ENCODE measurements at places on chromosomes 2 and 18.

DNA sequence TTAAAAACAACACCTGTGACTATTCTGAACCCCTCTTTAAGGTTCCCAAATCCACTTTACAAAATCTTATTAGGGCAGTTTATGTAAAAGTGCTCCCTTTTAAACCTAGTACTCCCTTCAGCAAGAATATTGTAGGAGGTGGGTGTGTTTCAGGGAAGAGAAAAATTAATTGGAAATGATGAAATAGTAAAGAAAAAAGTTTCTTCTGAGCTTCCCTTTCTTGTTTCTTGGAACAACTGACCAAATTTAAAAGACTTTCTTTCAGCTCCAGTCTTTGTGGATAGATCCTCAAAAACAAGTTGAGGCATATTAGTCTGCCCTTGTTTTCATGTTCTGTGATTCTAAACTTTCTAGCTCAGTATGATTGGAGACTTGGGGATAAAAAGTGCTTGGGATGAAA lies 3.0 kb downstream of the VWA3B start:
- no peak for DNase-seq

GRCh38 chr2:46874236-46874929 lies 41.2 kb downstream of the MCFD2 start:
- no peak for DNase-seq

- DNase-seq, result peak; percentile 55
Measured at GRCh38 chr2:73984203-73984921, at the start of gene TET3. TSS of gene TET3 (plus strand) at chr2:73984910. CDS start at chr2:73986404, 1,494 bp downstream.

- DNase-seq, result no peak
Measured at GRCh38 chr2:240431271-240431660, 4.2 kb upstream of the GPC1 start.

DNA sequence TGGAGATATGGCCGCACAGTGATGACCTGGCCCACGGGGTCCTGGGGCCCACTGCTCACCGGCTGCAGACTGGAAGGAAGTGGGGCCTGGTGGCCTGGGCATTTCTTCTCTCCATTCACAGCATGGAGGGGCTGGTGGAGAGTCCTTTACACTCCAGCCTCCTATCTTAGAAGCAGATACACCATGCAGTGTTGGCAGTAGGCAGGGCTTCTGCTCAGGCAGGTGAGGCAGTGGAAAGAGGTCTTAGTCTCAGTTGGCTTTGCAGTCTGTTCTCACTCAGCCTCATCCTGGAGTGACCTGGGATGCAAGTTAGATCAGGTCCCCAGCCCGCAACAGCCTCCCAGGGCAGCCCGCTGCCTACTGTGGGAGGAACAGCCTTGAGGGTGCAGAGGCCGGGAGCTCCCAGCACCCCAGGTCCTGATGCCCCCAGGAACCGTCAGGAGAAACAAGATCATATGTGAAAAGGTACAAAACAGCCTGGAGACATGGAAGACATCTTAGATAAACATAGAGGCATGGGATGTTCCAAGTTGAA lies 45.8 kb upstream of the OTOS start:
- no peak for DNase-seq

DNA sequence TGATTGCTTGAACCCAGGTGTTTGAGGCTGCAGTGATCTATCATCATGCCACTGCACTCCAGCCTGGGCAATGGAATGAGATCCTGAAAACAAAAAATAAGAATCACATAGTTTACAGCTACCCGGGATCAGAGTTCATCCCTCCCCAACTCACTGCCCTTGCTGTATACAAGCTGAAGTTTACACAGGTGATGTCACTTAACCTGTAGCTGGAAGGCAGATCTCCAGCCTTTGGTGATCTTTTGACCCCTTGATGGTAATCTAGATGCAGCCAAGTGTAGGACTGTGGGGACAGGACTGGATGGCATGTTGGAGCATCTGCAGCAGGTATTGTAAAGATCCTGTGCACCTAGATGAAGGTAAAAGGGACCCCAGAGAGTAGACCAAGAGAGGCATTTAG lies 66.7 kb upstream of the SLC14A2 start:
- DNase-seq, result no peak

GRCh38 chr2:175025946-175026345 lies 20.8 kb upstream of the CHN1 start:
- DNase-seq, result no peak

- DNase-seq, result no peak
Measured at GRCh38 chr2:175169191-175169590, 1.2 kb upstream of the ATF2 start.

DNA sequence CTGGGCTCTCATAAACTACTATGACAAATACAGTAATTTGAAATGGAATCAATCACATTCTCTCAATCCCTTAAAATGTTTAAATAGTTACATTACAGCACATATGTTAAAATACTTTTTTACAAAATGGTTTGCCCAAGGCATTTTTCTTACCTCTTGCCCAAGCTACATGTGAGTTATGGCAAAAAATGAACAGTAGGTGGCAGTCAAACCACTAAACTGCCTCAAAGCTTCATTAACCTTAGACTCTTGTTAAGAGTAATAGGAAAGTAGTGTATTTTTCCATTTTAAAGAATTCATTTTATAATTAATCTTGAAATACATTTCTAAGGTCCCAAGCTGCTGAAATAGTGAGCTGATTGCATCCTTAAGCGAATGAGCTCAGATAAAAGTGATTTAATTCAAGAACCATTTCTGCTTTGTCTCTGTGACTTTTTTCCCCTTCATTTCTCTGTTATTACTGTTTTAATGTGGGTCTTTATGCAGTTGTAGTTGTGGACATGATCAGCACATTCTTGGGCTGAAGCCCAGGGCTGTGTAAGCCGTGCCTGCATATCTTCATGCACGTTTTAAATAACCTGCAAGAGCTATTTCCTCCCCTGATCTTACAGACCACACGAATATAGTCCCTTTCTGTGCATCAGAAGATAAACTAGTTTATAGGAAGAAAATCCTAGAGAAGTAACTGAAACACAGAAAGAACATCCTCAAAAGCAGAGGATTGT lies 311.8 kb downstream of the LNPK start:
- DNase-seq, result peak; percentile 12

DNA sequence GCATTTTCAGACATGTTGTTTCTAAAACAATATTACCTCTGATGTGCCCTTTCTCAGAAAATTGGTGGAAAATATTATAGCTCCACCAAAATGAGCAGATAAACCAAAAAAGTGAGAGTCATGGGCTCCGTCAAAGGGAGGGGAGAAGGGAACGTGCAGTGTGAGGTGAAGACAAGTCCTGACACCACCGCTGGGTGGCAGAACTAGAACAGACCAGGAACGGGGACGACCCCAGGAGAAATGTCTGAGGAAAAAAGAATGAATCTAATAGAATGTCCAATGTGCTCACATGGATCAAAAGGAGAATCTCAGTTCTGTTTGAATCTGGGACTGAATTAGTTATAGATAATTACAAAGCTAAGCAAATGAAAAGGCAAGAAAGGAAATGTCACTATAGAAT lies 22.6 kb upstream of the BCL2 start:
- peak; percentile 20 for DNase-seq

DNA sequence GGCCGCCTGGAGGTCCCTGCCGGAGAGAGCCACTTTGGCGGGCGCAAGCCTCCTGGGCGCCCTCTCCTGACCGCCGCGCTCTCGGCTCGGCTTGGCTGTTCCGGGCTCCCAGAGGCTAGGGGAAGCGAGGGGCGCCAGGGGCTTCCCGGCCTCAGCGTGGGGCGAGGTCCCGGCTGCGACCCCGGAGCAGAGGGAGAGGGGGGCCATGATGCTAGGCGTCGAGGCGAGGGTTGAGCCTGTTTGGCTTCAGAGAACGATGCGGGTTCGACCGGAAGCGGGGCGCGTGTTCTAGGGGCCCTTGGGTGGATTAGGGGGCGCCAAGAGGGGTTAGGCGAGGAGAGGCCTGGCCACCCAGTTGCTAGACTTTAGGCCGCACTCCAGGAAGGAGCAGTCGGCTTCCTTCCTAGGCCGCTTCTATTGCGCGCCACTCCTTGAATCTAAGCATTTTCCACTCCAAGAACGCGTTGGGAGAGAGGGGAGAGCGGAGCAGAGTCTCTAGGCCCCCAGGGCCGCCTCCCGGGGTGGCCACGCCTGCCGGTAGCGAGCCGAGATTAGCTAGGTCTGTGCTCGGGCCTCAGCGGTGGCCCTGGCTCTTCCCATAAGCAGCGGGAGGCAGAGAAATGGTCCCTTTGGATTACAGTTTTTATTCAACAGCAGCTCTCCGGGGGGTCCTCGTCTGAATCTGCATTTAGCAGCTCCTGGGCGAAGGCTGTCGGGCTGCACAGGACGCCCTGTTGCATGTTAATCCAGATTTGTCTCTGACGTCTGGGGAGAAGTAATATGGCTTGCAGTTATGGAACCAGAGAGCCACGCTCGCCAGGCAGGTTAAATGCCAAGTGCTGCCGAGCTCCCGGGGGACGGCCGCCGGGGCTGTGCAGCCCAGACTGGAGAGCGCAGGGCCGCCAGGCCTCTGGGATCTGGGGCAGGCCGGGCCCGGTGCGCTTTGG lies 11.3 kb downstream of the MEIS1 start:
- no peak for DNase-seq

DNA sequence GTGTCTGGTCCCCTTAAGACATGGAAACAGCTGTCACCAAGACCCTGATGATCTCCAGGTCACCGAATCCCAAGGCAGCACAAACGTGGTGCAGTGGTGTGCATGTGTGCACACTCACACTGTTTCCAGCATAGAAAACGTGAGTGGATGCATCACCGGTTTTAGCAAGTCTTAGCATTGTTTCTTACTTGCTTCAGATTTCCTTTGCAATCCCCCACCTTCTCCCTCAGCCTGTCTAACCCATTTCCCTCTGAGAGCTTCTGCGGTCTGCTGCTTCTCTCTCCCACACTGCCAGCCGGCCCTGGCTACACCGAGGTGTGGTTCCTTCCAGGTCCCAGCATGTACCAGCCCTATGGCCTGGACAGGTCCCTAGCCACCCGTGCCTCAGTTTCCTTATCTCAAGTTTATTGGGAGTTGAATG lies 343.4 kb upstream of the HS6ST1 start:
- no peak for DNase-seq

DNA sequence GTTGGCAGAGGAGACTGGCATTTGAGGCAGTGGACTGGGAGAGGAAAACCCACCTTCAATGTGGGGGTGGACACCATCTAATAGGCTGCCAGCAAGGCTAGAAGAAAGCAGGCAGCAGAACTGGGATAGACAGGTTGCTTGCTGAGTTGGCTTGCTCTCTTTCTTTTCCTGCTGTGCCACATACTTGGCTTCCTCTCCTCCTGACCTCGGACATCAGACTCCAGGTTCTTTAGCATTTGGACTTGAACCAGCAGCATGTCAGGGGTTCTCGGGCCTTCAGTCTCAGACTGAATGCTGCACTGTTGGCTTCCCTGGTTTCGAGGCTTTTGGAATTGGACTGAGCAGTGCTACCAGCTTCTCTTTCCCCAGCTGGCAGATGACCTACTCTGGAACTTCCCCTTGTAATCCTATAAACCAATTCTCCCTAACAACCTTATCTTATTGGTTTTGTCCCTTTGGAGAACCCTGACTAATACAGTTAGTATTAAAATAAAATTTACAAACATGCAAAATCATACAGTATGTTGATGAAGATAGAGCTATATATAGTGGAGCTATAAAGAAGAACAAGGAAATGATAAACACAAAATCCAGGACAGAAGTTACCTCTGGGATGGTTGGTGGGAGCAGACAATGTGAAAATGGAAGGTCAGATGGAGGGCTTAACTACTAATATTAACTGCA lies 15.9 kb downstream of the DSEL start:
- DNase-seq, result no peak

- no peak for DNase-seq
Measured at GRCh38 chr2:60100034-60100433, 453.4 kb downstream of the BCL11A start.

GRCh38 chr2:181780047-181780651 lies 99.8 kb upstream of the NEUROD1 start:
- no peak for DNase-seq

DNA sequence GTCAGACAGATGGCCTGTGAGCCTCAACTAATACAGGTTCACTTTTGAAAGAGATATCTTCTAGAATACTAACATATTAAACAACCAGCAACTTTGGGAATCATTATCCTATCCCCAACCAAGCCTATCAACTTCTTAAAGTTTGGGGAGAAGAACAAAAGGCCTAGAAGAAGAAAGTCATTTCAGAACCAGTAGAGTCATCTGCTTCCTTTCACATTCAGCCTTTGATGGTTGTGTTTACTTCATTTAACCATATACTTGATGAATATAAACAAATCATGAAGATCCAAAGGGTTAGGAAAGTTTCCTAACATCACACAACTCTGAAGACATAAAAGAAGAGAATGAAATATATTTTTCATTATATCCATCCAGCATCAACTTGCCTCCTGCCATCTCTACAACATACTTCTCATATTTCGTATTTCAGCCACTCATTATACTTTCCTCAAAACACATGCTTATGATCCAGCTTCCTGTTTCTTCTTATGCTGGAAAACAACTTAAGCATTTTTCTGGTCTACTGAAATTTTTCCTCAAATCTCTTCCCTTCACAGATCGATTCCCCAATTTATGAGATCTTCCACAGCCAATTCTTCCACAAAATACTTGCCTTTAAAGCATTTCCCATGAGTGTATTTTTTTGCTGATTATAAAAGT lies 114.3 kb downstream of the CACNB4 start:
- no peak for DNase-seq

GRCh38 chr2:195316486-195316885 lies 340.5 kb upstream of the SLC39A10 start:
- no peak for DNase-seq

DNA sequence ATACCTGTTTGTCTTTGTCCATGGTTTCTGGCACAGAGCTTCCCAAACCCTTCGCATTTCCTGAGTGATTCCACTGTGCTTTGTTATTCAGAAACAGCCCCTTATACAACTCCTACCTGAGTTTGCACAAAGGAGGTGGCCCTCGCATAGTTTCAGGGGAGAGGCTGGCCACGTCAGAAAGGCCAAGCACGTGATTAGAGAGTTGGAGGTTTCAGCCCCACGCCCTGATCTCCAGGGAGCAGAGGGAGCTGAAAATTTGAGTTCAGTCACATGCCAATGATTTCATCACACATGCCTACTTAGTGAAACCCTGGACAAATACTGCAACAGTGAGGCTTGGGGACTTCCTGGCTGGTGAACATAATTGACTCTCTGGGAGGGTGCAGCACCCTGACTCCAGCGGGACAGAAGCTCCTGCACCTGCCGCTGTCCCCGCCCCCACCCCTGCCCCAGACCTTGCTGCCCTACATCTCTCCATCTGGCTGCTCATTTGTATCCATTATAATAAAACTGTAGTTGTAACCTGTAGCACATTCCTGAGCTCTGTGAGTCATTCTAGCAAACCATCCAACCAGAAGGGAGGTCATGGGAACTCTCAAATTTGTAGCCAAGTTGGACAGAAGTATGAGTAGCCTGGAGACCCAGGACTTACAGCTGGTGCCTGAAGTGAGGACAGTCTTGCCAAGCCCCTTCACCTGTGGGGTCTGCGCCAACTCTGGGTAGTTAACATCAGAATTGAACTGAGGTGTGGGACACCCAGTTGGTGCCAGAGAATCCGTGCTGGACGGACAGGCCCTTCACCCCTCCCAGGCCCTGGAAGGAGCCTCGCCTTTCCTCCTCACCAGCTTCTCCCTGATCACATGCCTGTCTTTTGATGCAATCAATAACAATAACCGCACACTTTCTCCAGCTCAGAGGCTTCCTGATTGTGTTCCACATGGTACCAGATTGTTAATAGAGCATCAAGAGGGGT lies 224.3 kb downstream of the ANAPC1 start:
- no peak for DNase-seq

GRCh38 chr18:3726238-3726951 lies 276.4 kb downstream of the TGIF1 start:
- no peak for DNase-seq

GRCh38 chr2:239588451-239589269 lies 187.8 kb upstream of the HDAC4 start:
- DNase-seq, result no peak

- no peak for DNase-seq
Measured at GRCh38 chr2:104845946-104846785, 7.7 kb upstream of the POU3F3 start.

All from stimulated activated naive CD8-positive, alpha-beta T cell treated with anti-CD3 and anti-CD28 coated beads, Interleukin-15, amount 100 ng/mL, for 72 hours (primary cell).